ENCODE measurements at places on chromosomes 11 and 22.

DNA sequence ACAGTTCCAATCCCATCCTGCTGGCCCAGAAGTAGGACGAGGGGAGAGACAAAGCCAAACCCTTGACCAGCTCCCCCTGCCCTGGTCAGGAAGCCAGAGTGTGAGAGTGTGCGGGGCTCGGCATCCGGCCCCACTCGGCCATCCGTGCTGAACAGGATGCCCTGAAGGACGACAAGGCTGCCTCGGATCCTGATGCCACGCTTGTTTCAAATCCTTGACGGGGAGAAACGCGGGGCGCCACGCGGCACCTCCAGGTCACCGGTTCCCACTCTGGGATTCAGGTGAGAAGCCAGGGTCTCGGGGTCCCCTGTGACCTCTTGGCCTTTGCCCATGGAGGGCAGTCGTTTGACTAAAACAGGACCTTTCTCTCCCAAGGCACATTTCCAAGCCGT, 167.8 kb downstream of the BRD1 start:
- no peak for DNase-seq

DNA sequence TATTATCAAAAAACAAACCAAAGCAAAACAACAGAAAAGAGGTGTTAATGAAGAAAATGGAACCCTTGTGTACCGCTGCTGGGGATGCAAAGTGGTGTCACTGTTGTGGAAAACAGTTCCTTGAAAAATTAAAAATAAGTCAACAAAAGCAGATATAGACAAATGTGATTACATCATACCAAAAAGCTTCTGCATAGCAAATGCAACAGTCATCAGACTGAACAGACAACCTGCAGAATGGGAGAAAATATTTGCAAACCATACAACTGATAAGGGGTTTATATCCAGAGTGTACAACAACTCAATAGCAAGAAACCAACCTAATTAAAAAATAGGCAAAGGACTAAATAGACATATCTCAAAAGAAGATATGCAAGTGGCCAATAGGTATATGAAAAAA, 22.9 kb upstream of the CARS1 start:
- no peak for DNase-seq

DNA sequence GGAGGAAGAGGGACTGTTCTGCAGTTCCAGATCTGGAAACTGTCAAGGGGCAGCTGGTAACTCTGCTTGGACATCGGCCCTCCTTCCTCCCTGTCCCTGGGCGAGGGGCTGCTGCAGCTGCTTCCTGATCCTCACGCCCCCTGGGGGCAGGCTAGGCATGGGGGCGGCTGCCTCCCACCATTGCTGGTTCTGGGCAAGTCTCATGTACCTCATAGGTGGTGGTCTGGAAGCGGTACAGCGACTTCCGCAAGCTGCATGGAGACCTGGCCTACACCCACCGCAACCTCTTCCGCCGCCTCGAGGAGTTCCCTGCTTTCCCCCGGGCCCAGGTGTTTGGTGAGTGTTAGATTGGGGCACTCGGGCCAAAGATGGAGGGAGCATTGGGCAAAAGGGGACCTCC, 5.0 kb downstream of the SNX15 start:
- no peak for DNase-seq

- no peak for DNase-seq
Measured at GRCh38 chr22:17419348-17419747, 50.1 kb downstream of the CECR2 start.

- DNase-seq = no peak
Measured at GRCh38 chr11:67411785-67412152, 3.7 kb upstream of the CARNS1 start.

- DNase-seq = no peak
Measured at GRCh38 chr11:13861411-13861810, 101.1 kb upstream of the SPON1 start.

- no peak for DNase-seq
Measured at GRCh38 chr22:23581260-23581650, 1.2 kb upstream of the IGLL1 start.

GRCh38 chr22:44406341-44407170, 91.5 kb downstream of the RTL6 start:
- no peak for DNase-seq

DNA sequence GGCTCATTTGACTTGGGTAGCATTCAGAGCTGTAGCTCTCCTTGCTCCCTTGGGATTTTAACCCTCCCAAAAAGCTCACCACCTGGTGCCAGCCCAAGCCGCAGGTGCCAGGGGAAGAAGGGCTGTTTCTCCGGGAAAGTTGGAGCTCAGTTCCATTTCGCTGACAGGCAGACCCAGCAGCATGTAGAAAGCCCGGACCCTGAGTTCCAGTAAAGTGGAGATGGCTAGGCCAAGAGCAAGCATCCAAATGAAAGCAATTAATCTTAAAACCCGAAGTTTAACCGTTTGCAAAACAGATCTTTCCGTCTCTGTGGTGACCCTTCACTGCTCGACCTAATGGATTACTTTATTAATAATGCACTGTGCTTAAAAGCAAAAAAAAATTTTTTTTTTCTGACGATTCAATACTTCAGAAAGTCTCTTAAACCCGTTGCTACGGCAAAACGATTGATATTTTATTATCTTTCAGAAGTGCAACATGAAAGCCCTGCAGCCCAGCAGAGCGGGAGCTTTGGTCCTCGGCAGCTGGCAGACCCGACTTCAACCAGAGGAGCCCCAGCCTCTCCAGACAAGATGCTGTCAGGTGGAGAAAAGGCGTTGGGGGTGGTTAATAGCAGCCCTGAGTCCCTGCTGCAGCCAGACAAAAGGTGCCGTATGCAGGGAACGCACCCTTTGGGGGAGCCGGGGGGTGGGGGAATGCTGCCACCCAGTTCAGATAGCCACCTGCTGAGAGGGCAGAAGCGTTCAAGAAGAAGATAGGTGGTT, 3.3 kb downstream of the LMO1 start:
- no peak for DNase-seq

- DNase-seq = no peak
Measured at GRCh38 chr11:92707665-92708064, 261.8 kb upstream of the MTNR1B start.

Data from inflammatory macrophage (primary cell).